Substantia nigra (tissue), 51 donors: ENCODE measurements at places on chromosomes 13 and 19.

DNA sequence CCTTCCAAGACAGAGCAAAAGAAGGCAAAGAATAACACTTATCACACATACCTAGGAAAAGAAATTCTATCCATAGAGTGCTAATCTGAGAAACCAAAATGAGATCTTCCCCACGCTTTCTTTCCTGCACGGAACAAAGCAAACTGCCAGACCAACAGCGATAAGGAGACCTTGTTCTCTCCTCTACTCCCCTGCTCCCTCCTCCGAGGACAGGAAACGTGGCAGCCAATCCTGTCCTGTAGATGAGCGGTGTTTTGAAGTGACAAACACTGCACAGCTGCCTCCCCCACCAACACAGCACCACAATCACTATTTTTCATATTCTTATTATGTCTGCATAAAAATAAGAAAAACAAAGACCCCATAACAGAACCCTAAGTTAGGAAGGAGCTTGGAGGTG is 113.9 kb upstream of the IRS2 start:
- DNase-seq = no peak

DNA sequence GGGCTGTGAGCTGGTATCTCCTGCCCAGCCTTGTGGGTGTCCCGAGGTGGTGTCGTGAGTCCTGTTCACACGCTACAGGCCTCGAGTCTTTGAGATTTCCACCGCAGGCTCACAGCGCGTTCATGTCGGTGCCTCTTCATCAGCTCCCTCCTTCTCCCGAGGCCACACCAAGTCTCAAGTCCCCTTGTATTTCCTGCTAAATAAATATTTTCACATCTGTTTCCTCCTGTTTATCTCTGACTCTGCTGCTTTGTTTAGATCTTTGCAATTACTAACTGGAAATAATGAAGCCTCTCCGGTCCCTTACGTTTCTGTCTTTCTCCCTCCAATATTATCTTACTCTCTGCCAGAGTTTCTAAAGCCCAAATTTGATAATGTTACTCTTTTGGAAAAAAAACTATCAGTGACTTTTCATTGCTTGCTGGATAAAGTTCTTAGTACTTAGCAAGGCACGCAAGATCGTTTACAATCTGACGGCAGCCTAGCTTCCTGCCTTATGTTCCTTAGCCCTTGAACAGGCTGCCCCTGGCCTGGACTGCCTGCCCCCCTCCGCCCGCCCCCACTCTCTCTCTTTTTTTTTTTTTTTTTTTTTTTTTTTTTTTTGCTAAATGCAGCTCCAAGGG is 130.5 kb upstream of the RNF113B start:
- DNase-seq = no peak

GRCh38 chr19:19224852-19225494 is 13.2 kb downstream of the NCAN start:
- DNase-seq = no peak

DNA sequence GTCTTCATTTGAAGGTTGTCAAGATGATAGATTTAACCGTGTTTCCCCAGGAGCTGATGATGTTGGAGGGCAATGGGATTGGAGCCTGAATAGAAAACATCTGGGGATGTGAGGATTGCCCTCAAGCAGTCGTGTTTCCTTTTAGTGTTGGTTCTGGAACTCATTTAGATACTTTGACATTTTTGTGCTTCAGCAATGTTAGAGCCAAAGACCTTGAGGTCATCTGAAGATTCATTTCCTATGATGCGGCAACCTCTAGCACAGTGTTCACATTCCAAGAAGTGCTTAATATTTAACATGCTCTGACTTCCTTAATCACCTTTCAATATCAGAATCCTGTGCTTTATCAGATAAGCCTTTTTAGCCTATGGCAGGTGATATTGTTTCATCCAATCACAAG is 82.7 kb downstream of the SLC10A2 start:
- DNase-seq = no peak

GRCh38 chr13:109712124-109712722 is 74.2 kb downstream of the IRS2 start:
- DNase-seq = no peak

GRCh38 chr19:5605362-5605761 is 17.2 kb downstream of the SAFB2 start:
- no peak for DNase-seq

DNA sequence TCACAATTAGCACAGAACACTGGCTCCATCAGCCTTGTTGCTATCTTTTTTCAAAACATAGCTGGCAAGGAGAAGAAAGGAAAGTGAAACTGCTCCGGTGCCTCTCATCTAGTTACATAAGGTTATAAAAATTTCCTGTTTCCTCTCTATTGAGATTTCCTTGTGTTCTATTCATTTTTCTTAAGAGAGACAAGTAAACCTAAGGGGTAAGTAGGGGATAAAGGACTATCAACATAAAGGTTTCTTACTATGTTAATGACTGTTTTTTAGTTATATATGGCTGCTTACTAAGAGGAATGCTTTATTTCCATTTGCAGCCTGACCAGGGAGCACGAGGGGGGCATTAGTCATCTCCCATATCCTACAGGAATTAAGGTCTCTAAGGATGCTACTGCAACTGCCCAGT is 73.2 kb upstream of the MLNR start:
- DNase-seq = no peak

GRCh38 chr13:32642316-32642715 is 56.1 kb downstream of the PDS5B start:
- DNase-seq = no peak

- no peak for DNase-seq
These were observed 54.6 kb upstream of the URI1 start for GRCh38 chr19:29887442-29887855.

GRCh38 chr13:99989276-99990125 is 7.9 kb downstream of the ZIC2 start:
- no peak for DNase-seq

GRCh38 chr13:19601749-19602725 is 31.4 kb upstream of the MPHOSPH8 start:
- DNase-seq = no peak

GRCh38 chr13:90746230-90746629 is 601.3 kb upstream of the MIR17HG start:
- DNase-seq = no peak

DNA sequence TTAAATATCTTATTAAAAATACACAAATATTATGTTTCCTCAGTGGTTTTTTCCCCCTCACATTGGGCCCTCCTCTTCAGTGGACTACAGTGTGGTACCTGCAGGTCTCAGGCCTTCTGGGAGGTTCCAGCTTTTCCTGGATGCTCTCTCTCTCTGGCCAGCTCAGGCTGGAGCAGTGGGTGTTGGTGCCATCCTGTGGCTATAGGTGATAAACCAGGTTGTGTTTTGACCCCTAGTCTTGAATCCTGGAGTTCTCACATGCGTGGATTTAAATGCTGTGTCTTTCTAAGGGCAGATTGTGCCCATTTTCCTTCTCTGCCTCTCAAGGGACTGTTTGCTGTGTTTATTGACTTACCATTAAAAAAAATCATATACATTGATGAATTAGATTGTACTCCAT is 41.2 kb upstream of the ZNF527 start:
- DNase-seq = no peak

GRCh38 chr13:111177081-111177711 is 62.1 kb downstream of the ARHGEF7 start:
- DNase-seq = peak; percentile 66

DNA sequence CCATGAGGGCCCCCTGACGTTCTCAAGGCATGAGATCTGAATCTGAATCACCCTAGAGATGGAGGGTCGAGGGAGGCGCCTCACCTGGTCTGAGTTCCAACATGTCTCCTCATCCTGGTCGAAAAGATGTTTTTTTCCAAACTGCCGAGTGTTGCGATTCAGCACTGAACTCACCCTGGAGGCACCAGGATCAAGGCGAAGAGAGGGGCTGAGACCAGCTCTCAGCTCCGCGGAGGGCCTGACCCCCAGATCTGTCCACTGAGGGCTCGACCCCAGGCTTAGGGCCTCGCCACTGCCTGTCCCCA is 555 bp downstream of the NR2C2AP start:
- DNase-seq = no peak

DNA sequence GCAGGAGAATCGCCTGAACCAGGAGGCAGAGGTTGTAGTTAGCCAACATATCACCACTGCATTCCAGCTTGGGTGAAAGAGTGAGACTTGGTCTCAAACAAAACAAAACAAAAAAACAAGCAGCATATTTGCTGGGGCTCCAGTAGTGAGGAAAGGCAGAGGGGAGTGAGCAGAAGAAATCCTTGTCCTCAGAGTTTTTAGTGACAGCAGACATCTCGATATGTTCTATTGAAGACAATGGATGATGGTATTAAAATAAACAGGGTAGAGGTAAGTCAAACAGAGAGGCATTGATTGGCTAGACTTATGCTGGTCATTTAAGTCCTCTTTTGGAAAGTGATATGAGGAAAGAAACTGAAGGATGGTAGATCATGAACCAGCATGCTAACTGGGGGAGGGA is 19.0 kb downstream of the NLRP7 start:
- no peak for DNase-seq

- no peak for DNase-seq
These were observed 71.5 kb downstream of the KCTD15 start for GRCh38 chr19:33868076-33868735.

- DNase-seq = no peak
These were observed 213.0 kb downstream of the ZIC5 start for GRCh38 chr13:99758460-99759162.

DNA sequence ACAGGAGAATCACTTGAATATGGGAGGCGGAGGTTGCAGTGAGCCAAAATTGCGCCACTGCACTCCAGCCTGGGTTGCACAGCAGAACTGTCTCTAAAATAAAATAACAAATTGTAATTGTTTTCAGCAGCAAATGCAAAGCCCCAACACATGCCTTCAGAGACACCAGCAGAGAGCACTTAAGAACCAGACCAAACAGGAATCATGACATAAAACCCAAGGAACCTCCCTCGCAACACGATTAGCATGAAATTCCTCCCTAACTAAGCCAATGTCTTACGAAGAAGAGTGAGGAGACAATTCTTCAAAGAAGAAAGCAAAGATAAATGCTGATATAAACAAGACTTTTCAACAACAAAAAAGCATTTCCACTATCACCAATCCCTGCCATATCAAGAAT is 40.1 kb downstream of the PSPC1 start:
- no peak for DNase-seq

- no peak for DNase-seq
These were observed 64.1 kb downstream of the DOCK9 start for GRCh38 chr13:98913741-98914140.

GRCh38 chr19:46303322-46303690 is 6.5 kb downstream of the HIF3A start:
- DNase-seq = no peak

DNA sequence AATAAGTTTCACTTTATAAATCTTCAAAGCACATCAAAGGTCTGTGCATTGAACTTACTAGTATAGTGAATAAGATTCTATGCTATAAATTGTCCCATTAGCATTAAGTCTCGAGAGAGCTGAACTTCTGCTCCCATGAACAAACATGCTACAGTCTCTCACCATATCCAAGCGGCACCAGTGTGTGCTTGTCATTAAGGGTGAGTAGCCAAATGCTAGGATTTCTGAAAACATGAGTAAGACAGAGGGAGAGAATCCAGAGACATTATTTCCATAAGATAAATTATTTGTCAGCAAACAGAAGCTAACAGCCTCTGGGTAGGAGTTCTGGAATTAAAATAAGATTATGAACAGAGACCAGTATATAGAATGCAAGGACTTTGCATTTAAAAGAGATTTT is 2882.5 kb downstream of the PCDH9 start:
- DNase-seq = no peak

- DNase-seq = no peak
These were observed 34.4 kb downstream of the KLF2 start for GRCh38 chr19:16359074-16359473.

- no peak for DNase-seq
These were observed 8.1 kb downstream of the VSTM2B start for GRCh38 chr19:29533578-29534544.

- DNase-seq = no peak
These were observed 32.7 kb downstream of the DHX34 start for GRCh38 chr19:47381653-47382279.

GRCh38 chr19:13198634-13199033 is 48.4 kb downstream of the IER2 start:
- DNase-seq = no peak
